ENCODE measurements at places on chromosomes 7 and 10.

DNA sequence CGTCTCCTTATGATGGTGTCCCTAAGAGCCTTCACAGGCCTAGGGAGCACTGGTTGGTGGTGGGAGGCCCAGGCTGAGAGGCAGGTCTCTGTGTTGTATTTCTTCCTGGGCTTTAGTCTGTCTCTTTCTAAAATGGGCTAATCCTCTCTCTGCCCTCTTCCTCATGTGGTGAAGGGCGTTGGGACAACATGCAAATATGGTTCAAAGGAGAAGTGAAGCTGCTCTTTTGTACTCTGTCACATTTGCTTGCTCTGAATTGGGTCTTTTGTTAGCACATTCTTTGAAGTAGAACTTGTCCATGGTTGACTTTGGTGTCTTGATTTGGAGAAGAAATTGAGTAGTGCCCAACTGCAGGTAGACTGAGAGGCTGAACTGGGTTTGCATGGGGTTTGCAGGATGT, 814 bp downstream of the HK1 start:
- DNase-seq = no peak

GRCh38 chr10:7567911-7568620, 98.7 kb downstream of the ITIH5 start:
- DNase-seq = no peak

DNA sequence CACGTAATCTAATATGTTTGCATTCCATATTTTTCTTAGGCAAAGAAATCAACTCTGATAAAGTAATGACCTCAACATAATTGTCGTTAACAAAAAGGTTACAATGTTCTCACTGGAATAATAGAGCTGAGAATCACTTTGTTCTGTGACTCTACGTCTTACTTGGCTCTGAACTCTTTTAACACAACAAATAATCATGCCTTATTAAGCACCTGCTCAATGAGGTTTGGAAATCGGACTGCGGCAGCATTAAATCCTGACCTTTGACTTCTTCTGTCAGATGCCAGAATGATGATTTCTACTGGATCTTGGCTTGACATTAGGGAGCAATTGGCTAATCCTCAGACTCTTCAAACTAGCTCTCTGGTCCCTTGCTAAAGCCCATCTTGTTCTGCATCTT, 233.6 kb downstream of the SEMA3D start:
- DNase-seq = no peak

GRCh38 chr7:143279186-143280098, 5.3 kb upstream of the TMEM139 start:
- DNase-seq = no peak

- no peak for DNase-seq
Observed at GRCh38 chr7:157488281-157488680, 151.5 kb downstream of the DNAJB6 start.

DNA sequence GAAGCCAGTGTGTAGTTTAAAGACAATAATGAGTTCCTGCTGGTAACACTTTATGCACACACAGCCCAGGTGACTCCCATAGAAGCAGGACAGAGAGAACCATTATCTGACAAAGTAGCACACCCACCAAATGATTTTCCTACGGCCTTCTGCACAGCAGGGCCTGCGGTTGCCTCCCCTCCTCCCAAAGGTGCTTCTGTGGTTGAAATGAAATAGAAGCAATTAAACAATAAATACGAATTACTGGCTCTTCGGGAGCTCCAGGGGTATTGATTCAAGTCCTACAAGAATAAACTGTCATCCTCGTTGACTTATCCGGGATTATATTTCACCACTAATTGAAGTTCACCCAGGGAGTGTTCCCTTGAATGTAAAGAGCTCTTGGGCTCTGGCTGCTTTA, 172.1 kb downstream of the ACTR3B start:
- no peak for DNase-seq

DNA sequence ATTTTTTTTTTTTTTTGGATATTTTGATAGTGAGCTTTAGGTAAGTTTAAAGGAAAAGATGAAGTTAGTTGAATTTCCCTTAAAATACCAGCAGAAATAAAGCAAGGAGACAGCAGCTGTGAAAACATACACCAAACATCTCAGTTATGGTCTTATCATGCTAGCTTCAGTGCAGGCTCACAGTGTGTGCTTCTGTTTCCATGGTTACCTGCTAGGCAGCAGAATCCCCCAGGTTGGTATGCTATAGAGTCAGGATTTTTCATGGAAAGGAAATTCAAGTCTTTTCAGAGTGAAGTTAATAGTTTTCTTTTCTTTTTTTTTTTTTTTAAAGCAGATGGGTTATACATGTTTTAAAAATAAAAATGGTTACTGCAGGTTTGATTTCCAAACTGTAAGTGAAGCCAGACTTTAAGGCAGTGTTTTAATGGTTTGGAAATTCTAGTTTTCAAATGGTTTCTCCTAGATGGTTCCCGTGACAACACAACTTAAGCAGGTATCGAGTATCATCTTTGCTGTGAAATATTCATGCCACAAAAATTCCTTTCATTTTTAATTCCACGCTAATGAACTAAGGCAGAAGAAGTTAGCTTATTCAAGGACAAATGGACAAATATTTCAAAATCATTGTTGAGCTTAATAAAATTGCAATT, 230.9 kb downstream of the BICC1 start:
- no peak for DNase-seq

DNA sequence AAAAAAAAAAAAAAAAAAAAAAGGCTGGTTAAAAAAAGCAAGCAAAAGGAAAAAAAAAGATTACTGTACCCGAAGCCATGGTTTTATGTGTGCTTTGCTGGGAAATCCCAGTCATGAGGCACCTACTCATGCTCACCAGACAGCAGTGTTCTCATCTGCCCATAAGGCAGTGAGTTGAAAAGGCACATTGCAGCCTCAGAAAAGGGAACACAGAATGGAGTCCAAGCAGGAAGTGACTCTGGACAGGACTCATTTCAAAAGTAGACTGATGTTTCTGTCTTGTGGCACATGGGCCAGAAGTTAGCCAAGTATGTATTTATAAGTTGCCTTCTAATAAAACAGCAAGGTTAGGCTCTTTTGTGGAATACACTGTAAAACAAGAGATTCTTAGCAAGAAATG, 40.2 kb downstream of the PDSS1 start:
- no peak for DNase-seq
